Ureter (tissue), 1 donor: ENCODE measurements at places on chromosomes 13 and 19. TPM values are rescaled to one million over a fixed set of nuclear protein-coding genes. Genes with fewer than 3 reads are reported as not detected.
A peak's percentile ranks its signal among the peaks of the same experiment; 100 is the strongest.

DNA sequence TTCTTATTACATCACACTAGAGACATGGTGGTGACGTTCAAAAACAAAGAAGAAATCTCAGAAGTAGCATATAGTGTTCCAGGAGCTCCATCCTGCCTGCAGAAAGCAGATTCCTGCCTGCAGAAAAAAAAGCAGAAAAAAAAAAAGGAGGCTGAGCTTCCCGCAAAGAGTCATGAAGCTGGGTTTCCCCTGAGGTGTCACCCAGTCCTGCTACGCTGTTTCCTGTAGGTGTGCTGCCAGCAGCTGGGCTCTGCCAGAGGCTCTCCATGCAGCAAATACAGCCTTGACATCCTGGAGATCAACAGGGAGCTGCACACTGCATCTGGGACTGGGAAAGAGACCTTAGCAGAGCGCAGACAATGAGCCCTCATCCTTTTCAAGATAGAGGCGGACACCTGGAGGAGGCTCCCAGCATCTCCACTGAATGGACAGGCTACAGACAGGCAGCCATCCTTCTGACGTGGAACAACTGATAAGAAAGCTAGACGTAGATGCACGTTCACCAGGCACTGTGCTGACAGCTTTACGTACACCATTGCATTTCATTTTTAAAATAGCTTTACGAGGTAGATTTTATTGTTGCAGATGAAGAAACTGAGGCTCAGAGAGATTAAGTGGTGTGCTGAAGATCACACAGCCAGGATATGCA is 350.9 kb downstream of the FOXO1 start:
- peak; percentile 49 for DNase-seq

The MBD3L2 gene
- total RNA-seq: not detected

DNA sequence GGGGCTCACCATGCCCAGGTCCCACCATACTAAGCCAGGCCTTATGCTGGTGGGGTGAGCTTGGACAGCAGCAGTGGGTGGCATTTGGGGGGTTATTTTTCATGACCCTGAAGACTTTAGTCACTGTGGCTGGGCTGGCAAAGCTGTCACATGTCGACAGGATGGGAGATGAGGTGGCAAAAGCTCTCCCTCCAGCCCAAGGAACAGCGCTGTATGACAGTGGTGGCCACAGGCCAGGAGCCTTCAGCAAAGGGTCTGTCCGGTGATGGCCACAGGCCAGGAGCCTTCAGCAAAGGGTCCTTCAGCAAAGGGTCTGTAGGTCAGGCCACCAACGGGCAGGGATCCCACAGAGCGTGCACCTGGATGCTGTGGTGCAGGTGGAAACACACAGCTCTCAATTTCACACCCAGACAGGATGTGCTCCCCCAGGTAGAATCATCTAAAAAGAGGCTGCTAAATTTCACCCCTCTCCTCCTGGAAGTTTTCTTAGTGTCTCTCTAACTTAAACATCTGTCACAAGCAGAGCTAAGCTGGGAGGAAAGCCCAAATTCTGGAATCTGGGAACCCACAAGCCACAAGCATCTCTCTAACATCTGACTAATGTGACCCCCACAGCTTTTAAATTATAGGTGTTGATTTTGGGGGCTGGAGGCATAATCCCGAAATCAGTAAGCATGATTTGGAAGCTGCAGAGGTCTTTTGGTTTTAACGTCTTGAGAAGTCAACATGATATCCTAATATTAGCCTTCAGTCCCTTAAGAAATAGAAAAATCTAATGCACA is 23.0 kb downstream of the COL4A1 start:
- no peak for DNase-seq

GRCh38 chr13:27789495-27790303 is 2.6 kb upstream of the GSX1 start:
- DNase-seq: no peak

DNA sequence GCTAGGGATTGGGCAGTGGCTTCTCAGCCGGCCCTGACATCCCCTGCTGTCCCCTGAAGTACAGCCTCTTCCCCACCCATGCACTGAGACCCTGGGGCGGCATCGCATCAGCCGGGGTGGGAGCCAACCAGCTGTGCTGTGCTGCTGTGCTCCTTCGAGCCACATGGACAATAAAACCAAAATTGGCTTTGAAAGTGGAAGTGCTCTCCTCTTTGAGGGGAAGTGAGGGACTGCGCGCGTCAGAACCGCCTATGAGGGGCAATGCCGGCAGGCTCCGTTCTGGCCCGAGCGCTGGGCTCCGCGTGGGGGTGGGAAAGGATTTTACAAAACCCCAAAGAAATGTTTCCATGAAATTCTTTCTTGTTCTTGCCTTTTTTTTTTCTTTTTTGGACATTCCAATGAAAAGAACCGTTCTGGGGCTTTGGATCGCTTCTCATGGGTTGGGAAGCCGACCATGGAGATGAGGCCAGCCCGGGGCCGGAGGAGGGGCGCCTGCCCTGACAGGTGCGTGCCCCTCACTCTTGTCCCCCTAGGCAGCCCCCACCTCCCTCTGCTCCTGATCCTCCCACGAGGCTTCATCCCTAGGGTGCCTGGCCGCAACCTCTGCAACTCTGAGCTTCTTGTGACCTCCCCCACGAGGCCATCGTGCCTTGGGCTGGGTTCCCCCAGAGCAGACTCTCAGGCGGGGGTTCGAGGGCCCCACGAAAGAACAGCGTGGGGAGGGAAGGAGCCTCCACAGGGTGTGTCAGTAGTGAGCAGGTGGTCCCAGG is 22.6 kb downstream of the KLHL26 start:
- no peak for DNase-seq

DNA sequence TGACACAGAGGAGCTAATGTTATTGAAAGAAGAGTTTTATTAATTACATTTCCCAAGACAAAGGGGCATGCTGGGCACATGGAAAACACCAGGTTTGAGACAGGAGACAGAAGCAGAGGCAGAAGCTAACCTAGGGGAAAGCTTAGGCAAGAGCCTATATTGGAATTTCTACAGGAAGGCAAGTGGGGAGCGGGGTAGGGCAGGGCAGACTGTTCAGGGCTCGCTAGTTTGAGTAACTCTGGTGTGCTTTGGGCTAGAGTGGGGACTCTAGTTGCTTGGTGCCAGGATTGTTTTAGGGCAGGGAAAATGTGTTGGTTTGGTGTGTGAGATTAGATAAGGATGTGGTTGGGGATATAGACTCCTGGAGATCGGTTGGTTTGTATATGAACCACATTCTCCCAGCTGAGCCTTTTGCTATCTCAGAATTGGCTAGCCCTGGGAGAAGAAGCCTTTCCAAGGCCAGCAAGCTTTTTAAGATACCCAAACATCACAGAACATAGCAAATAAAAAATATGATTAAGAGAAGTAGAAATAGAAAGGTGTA is 8.4 kb upstream of the UFM1 start:
- DNase-seq: no peak

The ADAMTS10 gene
- total RNA-seq: 19.0 TPM

The PCDH9 gene
- 19.0 TPM for total RNA-seq

- no peak for DNase-seq
Observed at GRCh38 chr13:41970918-41971317, 10.0 kb upstream of the VWA8 start.

GRCh38 chr19:41847351-41848105 is 2.7 kb downstream of the DMRTC2 start:
- no peak for DNase-seq

DNA sequence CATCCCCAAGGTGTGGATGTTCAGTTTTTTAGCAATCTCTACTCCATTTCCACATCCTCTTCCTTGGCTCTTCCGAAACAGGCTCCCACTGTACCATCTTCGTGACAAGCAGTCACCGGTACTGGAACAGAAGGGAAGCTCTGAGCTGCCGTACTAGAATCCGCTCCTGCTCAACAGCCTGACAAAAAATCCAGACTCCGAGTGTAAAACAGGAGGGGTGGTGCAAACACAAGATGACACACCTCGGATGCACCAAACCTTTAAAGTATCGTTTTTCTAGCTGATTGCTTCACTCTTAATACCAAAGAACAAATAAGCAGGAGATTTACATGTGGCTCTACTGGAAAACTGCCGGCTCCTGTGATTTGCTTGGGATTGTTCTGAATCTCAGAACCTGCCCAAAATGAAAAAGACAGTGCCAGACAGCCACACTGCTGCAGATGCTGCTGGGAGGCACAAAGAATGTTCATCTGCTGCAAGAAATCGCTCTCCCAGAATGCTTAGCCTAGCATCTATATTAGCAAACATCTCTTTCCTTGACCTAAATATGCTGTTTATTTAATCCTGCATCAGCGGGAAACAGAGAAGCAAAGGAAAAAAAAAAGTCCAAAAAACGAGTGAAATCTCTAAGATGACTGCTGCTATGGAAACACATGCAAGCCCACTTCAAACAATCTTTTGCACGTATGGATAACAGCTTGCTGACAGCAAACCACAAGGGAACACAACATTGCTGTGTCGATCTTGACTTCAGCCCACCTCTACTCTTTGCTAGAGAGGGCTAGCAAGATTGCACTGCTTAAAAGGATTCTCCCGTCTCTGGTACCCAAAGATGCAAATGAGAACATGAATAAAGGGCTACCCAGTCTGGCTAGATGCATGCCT is 38.0 kb upstream of the DOCK9 start:
- no peak for DNase-seq

DNA sequence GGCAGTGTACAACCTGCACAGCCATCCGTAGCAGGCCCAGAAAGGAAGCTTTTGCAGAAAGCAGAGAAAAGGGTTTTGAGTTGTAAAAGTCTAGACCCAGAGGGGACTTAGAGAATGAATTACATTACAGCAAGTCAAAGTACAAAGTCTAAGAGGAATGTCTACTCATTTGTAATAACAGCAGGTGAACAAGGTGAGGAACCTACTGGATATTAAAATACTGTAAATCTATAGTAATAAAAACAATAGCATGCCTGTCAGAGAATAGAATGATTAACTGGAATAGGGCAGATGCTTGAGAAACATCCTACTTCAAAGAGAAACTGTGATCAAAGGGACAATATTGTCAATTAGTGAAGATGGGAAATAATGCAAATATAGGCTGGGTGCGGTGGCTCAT is 18.3 kb upstream of the ZNF414 start:
- DNase-seq: no peak

DNA sequence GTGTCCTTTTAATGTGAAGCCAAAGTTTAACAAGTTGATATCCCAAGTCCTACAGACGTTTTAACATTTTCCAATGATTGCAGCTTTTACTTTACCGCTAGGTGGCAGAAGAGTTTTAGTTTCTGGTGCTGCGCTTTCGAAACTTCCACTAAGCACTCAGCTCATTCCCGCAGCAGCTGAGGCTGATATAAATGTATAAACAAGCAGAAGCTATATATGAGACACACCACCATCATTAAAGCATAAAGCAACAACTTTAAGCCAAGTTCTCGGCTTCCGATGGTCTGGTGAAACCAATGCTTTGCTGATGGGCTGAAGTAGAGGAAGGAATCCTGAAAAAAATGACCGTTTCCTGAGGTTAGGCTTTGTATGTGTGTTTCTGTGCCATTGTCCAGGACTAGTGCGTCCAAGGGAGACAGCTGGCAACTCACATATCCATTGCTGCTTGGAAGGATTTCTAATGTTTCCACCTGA is 753.9 kb downstream of the OLFM4 start:
- DNase-seq: no peak

The ZNF844 gene
- 20.1 TPM for total RNA-seq

GRCh38 chr13:70253411-70253810 is 145.2 kb upstream of the KLHL1 start:
- no peak for DNase-seq

The TMEM145 gene
- total RNA-seq: 1.4 TPM

- DNase-seq: peak; percentile 65
Observed at GRCh38 chr19:10952809-10953208, 8.0 kb upstream of the SMARCA4 start.

- DNase-seq: peak; percentile 94
Observed at GRCh38 chr19:8342684-8343482, at the start of gene KANK3. KANK3 (minus strand) TSS chr19:8343262; CDS start chr19:8337828, 5,434 bp downstream.

GRCh38 chr13:26941345-26942174 is 181.0 kb upstream of the GPR12 start:
- no peak for DNase-seq

- no peak for DNase-seq
Observed at GRCh38 chr19:17671906-17672305, 16.2 kb downstream of the UNC13A start.

DNA sequence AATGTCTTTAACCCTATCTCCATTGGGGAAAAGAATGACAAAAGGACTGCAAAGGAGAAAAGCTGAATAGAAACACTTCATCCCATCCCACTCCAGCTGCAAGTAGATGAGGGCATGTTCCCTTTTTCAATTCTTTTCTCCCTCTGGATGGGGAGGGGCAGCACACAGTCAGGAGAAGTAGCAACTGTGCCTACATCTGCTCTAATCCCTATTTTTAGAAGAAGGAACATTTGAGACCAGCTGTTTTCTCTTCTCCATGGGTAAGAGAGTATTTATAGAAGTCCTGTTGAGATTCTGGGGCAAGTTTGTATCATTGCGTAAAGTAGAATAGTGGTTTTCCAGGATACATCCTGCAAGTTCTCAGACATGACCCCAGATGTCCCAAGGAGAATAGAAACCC is 9.3 kb upstream of the GTF3A start:
- DNase-seq: no peak

DNA sequence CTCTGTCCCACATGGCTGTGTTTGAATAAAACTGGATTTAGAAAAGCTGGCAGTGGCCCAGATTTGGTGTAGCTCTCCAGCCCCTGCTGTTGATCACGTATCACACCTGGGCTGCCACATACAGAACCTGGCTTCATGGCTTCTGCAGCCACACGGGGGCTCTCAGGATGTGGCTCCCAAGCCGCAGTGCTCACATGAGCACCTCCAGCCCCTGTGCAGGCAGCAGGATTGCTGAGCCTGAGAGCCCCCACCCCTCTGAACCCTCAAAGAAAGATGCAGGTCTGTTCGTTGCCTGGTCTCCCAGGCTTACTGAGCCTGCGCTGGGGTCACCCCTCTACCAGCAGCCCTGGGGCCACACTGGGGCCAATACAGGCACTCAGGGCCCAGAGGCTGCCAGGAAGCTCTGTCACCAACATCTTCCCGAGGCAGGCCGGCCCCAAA is 2.7 kb downstream of the PLEKHF1 start:
- DNase-seq: no peak

- DNase-seq: peak; percentile 37
Observed at GRCh38 chr13:113402471-113403254, 38.7 kb upstream of the GRTP1 start.

The MCF2L gene
- 115 TPM for total RNA-seq

The BRSK1 gene
- 10.6 TPM for total RNA-seq

The GNA15 gene
- 28.5 TPM for total RNA-seq
